ENCODE measurements at places on chromosomes 16 and 17.

GRCh38 chr16:87141402-87141801 is 175.8 kb downstream of the C16orf95 start:
- no peak for DNase-seq

DNA sequence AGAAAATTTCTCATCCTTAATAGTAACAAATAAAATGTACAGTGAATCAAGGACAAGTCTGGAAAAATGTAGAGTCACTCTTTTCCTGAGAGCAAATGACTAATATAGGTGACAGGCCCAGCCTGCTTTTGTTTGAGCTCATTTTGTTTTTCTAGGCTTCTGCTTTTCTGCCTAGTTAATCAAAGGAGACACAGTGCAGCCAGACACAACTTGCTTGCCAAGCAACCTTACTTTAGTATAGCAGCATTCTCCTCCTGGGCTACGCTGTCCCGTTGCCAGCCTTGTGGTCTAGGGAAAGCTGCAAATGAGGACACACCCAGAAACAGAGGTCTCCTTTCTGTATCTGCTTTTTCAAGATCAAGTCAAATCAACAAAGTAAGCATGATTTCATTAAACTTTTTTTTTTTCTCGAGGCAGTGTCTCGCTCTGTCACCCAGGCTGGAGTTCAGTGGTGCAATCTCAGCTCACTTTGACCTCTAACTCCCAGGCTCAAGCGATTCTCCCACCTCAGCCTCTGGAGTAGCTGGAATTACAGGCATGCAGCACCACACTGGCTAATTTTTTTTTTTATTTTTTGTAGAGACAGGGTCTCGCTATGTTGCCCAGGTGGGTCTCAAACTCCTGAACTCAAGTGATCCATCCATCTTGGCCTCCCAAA is 17.2 kb downstream of the GINS3 start:
- DNase-seq, result peak; percentile 66

DNA sequence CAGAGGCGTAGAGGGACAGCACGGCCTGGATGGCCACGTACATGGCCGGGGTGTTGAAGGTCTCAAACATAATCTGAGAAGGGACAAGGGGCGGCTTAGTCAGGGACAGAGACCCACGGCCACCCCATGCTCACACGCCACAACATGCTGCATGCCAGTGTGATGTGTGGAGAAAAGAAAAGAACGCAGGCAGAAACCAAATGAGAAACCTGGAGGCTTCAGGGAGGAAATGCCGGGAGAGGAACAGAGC is 1.1 kb downstream of the ACTG1 start:
- DNase-seq, result no peak

GRCh38 chr17:62880120-62880519 is 72.0 kb upstream of the MARCHF10 start:
- DNase-seq, result no peak

- peak; percentile 97 for DNase-seq
These were observed 14.3 kb downstream of the CMTM3 start for GRCh38 chr16:66618588-66619375.

DNA sequence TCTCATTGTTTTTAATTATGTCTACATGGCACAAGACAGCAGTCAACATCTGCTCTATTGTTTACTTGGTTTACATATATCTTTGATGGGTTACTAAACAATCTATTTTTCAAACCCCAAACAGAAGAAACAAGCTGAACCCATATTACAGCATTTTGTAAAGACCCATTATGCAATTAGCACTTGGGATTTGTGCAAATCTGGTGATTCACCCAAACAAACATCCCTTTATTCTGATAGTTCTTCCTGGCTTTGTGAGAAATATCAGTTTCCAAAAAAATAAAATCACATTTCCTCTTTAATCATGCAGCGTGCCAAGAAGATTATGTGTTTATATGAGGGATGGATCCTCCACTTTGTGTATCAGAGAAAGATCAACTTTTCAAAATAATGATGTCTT is 16.8 kb upstream of the RBFOX1 start:
- DNase-seq, result no peak

DNA sequence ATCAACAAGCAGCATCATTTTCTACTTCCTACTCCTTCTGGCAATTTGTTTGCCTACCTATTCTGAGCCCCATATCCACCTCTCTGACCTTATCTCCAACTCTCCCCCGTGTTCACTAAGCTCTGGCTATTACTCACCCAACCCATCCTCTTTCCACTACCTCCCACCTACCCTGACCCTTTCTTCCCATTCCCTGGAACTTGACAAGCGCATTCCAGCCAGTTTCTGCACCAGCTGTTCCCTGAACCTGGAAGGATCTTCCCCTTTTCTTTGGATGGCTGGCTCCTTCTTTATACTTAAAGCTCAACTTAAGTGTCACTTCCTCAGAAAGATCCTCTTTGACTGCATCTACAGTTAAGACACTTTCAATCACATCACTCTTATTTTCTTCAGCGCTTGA is 2.2 kb downstream of the DCUN1D3 start:
- DNase-seq, result peak; percentile 40

DNA sequence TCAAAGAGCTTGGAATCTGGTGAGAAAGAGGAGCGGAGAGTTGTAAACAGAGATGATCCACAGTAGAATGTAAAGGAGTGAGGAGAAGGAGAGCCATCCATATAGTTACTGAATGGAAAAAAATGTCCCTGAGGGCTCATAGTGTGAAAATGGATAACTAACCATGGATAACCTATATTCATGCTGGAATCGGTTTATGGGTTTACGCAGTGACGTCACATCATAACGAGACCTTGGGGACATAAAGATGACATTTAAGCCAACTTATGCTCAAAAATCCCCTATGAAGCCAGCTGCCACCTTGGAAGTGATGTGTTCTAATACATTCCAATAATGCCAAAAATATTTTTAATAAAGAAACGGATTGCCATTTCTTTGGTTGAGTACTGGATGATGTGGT is 22.5 kb downstream of the IRX6 start:
- no peak for DNase-seq

GRCh38 chr17:2814481-2815341 is 18.5 kb downstream of the RAP1GAP2 start:
- DNase-seq, result no peak

- no peak for DNase-seq
These were observed 32.8 kb downstream of the RNF157 start for GRCh38 chr17:76207275-76208059.

- DNase-seq, result no peak
These were observed 3.9 kb downstream of the KRT12 start for GRCh38 chr17:40862985-40863733.

- DNase-seq, result no peak
These were observed 5.6 kb downstream of the CUEDC1 start for GRCh38 chr17:57949649-57950048.

- DNase-seq, result no peak
These were observed 12.5 kb downstream of the ERN2 start for GRCh38 chr16:23700509-23700908.

DNA sequence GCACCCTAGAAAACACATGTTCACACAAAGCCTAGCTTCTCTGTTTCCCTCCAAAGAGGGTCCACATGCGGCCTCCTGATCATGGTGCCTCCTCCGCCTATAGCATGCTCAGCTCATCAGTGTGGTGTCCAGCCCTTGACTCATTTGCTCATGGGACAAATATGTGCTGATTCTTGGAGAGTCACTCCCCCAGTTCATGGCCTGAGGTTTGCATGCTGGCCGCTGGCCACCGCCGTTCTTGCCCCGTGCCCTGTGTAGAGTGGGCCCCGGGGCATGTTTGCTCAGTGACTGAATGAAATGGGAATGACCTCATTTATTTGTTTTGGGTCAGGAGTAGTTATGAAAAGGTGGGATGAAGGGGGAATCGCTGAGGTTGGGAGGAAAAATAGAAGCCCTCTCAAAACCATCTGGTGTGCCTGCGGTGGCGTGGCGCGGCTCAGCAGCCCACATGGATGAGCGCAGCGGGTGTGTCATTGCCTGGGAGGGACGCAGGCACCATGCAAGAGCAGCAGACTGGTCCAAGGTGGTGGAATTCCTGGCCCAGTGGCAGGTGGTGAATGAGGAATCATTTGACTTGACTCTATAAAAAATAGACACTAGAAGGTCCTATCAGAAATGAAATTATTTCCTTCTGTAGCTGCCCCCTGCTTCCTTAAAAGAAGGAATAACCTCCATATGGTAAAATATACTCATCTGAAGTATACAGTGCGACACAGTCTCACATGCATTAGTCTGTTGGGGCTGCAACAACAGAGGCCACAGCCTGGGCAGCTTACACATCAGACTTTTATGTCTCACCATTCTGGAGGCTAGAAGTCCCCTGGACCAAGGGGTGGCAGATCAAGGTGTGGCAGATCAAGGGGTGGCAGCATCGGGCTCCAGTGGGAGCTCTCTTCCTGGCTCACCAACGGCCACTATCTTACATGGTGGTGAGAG is 31.7 kb downstream of the CRISPLD2 start:
- DNase-seq, result peak; percentile 99

Measured in kidney tubule cell (primary cell).